ENCODE measurements at places on chromosomes 11 and 22.

GRCh38 chr11:72483412-72484186, 49.3 kb upstream of the CLPB start:
- DNase-seq, result peak; percentile 52

DNA sequence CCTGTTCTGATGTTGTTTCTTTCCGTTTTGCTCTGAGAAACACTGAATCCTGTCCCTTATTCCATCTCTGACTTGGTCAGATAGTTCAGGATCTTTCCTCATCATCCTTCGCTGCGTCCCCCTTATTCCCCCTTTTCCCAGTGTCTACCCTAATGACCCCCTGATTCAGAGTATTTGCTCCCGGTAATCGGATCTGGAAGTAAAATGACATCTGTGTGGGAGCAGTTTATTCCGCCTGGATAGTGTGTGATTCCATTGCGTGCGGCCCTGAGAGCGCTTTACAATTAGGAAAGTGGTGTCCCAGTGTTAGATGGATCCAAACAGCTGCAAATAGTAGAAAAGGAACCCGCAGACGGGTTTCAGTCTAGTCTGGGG, 606 bp downstream of the DRG1 start:
- DNase-seq, result no peak

GRCh38 chr11:104130161-104130560, 33.8 kb downstream of the PDGFD start:
- DNase-seq, result no peak

DNA sequence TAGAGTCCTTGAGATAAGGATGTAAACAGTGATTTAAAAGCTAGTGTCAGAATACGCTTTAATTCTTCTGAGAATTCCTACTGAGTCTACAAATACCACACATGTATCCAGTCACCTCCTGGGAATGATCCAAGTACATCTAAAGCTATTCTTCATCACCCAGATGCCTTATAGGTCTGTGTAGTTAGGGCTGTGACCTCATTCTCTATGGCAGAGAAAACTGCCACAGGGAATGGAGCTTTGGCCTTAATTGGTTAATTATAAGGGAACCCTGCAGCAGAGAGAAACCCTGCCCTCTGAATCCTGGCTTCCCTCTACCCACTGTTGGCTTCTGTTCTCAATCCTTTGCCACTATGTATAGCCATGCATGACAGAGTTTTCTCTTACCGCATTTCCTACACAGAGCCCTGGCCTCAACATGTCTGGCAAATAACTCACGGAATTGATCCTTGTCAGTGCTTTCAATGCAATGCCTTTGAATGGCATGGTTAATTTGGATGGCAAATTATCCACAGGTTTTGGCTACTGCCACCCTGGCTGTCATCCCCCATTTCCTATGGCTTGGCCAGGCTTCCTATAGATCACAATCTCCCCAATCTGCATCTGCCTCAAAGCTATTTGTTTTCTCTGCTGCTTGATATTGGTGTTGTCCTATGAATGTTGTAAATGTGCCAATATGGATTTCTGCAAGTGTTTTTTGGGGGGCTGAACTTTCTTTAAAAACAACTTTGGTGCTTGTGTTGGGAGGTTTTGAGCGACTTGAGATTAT, 2.9 kb downstream of the DIXDC1 start:
- no peak for DNase-seq

Measured in activated naive CD4-positive, alpha-beta T cell treated with anti-CD3 and anti-CD28 coated beads for 36 hours (primary cell).